Muscle of arm (tissue), 14 donors: ENCODE measurements at places on chromosomes 11 and 22. TPM values are rescaled to one million over a fixed set of nuclear protein-coding genes. Genes with fewer than 3 reads are reported as not detected.
A peak's percentile ranks its signal among the peaks of the same experiment; 100 is the strongest.

DNA sequence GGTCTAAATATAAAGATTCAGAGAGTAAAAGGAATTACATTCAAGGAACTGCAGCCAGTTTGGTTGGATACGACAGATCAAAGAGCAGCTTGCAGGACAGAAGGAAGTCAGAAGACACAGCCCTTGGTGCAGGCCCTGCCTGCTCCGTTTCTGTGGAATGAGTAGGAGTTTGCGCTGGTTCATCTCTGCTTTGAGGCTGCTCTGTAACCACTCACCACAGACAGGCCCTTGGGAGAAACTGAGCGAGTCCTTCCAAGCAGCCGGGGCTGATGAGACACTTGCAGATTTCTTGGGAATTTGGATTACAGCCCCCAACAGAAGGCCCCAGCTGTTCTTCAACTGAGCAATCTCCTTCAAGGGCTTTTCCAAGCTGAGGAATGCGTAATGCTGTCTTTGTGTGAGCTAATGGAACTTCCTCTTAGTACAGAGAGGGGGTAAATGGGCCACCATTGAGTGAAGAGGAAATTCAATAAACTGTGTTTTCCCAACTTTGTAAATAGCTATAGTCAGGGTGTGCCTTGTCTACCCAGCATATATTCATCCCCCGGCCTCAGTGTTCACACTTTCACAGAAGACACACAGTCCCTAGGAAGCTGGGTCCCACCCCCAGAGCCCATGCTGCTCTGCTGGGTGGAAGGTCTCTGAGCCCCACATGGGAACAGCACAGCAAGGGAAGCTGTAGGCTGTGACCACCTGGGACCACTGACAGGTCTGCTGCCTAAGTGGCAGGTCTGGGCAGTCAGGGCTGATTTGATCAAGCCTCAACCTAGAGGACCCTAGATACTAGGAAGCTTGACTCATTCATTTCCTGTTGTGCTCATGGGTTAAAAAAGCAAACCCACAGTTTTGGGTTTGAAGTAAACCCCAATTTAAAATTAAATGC lies 16.6 kb downstream of the IL10RA start:
- DNase-seq = peak; percentile 50

Gene NCF4
- polyA plus RNA-seq = 4.8 TPM

DNA sequence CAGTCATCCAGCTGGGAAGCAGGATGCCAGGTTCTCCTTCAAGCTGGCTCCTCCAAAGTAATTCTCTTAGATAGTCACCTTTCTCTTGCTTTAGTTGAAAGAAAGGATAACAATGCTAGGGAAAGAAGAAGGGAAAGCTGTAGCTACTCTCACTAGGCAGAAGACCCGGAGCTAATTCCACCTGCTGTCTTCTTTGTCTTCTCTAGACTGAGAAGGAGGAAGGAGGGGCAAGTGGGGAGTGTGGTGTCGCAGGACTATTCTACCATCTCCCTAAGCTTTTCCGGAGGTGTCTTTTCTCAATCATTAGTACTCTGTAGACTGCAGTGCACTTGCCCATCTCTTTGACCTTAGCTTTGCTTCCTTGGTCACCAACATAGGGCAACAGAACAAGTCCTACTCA lies 162.8 kb downstream of the NCAM1 start:
- DNase-seq = no peak

DNA sequence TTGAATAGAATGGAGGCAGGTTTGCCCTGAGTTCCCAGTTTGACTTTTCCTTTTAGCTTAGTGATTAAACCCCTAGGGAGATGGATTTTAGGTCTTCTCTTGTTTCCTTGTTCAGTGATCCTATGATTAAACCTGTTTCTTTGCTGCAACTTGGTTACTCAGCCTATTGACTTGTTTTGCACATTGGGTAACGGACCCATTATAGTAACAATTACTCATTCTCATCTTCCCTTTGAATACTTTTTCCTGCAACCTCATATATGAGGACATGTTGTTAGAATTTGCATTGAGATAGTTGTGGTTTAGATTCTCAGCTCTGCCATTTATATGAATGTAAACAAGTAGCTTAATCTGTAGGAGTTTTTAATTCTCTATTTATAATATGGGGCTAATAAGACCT lies 489.2 kb upstream of the CNTN5 start:
- no peak for DNase-seq

GRCh38 chr11:87353771-87354345 lies 316.1 kb downstream of the TMEM135 start:
- peak; percentile 30 for DNase-seq

GRCh38 chr11:34976496-34977088 lies 60.2 kb downstream of the PDHX start:
- DNase-seq = no peak

Gene APOBEC3C
- 11.0 TPM for polyA plus RNA-seq

Gene TSKU
- not detected for polyA plus RNA-seq
